ENCODE measurements at places on chromosomes 13 and 19. TPM values are rescaled to one million over a fixed set of nuclear protein-coding genes. Genes with fewer than 3 reads are reported as not detected.

- no peak for DNase-seq
Observed at GRCh38 chr13:99065235-99066015, 87.6 kb upstream of the DOCK9 start.

DNA sequence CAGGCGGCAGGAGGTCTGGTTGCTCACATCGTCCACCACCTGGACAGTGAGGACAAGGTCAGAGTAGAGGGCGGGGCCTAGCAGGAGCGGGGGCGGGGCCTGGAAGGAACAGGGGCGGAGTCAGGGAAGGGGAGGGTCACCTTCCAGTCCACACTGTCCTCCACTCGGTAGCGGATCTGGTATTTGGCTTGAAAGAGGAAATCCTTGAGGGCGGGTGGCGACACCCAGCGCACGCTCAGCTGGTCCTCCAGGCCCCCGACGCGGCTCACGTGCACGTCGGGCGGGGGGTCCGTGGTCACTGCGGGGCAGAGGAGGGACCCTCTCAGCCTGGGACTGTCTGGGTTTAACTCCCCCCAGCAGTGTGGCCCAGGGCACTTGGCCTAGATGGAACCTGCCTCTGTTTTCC lies 8.2 kb downstream of the REX1BD start:
- DNase-seq: peak; percentile 77

GRCh38 chr19:8231073-8231604 lies 22.0 kb downstream of the CERS4 start:
- DNase-seq: no peak

- DNase-seq: no peak
Observed at GRCh38 chr13:27347211-27347772, 76.7 kb downstream of the RASL11A start.

DNA sequence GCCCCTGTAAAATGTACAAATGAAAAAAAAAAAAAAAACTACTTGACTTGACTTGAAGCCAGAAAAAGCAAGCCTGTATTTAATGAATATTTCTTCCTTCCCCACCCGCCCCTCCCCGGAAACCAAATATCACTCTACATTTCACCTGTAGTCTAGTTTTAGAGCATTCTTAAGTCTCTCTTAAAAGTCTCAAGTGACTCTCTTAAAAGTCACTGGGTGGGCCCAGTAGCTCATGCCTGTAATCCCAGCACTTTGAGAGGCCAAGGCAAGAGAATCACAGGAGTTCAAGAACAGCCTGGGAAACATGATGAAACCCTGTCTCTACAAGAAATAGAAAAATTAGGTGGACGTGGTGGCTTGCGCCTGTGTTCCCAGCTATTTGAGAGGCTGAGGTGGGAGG lies 72.0 kb downstream of the TSC22D1 start:
- DNase-seq: no peak

DNA sequence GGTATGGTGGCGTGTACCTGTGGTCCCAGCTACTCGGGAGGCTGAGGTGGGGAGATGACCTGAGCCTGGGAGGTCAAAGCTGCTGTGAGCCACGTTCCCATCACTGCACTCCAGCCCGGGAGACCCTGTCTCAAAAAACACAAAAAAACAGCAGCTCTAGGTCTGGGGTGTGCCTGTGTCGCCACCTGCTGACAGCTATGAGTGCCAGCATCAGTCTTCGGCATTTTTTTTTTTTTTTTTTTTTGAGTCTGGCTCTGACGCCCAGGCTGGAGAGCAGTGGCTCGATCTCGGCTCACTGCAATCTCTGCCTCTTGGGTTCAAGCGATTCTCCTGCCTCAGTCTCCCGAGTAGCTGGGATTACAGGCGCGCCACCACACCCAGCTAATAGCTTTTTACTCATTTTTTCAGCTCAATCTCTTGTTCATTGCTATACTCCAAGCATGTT lies 10.1 kb downstream of the AP2S1 start:
- peak; percentile 70 for DNase-seq

DNA sequence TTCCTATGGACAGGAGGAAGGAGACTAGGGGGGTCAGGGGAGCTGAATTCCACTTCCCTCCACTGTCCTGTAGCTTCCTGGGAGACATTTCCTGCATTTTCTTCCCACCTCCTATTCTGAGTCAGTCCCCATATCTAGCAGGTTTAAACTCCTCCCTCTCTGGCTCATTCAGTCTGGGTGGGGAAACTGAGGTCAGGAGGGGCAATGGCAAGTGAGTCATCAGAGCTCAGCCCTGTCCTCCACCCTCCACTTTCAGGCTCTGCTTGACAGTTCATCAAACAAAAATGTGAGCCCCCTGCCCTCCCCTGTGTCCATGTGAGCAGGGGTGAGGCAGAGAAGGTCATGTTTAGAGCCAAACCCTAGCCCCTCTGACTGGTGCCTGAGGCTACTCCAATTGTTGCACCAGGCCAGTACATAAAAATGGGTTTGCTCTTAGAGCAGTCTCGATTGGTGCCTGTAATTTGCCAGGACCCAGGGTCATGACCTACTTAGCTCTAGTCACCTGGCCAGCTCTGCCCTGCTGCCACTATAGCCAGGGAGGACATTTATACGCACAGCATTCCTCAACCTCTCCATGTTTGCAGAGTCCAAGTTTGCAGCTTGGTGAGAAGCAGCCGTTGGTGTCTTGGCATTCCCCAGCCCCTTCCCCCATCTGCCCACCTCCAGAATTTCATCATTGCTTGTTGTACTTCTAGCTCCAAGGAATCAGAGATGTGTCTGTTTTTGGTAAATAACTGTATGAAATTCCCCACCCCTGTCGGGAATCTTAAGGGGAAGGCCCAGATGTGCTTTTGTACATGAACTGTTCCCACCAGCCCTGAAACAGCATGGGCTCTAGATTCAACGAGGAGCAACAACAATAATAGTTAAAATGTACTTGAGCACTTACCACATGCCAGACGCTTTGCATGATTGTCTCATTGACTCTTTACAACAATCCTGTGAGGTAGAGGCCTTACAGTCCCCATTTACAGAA lies 20.7 kb downstream of the SAMD4B start:
- peak; percentile 34 for DNase-seq

- peak; percentile 99 for DNase-seq
Observed at GRCh38 chr19:7069042-7069903, at the start of gene ZNF557. Gene ZNF557 (plus strand): TSS chr19:7069703. CDS start chr19:7075075, 5,372 bp downstream.

- no peak for DNase-seq
Observed at GRCh38 chr19:31315652-31316051, 33.6 kb downstream of the TSHZ3 start.

DNA sequence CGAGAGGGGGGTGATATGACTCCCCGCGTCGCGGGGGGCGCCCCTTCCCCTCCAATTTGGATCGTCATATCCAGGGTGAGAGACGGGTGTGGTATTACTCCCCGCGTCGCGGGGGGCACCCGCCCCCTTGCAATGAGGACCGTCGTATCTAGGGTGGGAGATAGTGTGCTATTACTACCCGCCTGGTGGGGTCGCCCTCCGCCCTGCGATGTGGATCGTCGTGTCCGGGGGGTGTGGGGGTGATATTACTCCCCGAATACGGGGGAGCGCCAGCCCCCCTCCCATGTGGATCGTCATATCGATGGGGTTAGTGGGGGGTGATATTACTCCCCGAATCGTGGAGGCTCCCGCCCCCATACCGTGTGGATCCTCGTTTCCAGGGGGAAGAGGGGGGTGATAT lies 29.2 kb upstream of the RGCC start:
- no peak for DNase-seq

DNA sequence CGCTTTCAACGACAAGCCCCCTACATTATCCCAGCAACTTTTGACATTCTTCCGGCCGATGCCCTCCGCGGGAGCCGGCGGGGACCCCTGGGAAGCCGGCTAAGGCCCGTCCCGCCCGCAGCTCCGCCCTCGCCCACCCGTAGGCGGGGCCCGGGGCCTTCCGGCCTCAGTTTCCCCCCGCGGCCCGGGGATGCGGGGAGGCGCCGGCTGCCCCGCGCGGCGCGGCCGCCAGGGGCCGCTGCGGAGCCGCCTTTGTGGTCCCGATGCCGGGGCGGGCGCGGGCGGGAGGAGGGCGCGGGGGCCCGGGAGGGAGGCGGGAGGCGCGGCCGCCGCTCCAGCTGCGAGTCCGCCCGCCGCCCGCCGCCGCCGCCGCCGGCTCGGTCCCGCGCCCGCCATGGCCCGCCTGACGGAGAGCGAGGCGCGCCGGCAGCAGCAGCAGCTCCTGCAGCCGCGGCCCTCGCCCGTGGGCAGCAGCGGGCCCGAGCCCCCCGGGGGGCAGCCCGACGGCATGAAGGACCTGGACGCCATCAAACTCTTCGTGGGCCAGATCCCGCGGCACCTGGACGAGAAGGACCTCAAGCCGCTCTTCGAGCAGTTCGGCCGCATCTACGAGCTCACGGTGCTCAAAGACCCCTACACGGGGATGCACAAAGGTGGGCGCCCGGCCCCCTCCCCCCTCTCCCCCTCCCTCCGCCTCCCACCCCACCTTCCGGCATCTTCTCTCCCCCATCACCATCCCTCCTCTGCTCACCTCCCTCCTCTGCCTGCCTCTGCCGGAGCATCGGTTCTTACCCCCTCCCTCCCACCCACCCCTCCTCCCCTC lies at the start of gene CELF5:
Gene CELF5 (plus strand): TSS at position 316 of the 823 bp plus-strand sequence. CDS start 79 bp downstream, at position 395.
- DNase-seq: peak; percentile 73

DNA sequence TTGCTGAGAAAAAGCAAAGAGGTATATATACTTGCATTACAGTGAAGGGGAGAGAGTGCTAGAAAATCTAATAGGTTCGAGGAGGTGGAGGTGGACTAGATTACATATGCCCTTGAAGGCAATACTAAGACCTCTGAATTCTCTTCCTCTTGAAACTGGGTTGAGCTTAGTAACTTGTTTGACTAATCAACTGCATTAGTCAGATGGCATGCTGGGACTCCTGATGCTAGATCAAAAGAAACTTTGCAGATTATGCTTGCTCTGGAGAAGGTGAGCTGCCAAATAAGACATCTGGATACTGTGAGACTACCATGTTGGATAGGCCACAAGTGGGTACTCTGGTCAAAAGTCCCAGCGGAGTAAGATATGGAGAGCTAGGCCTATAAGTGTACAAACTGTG lies 331.3 kb downstream of the KLF5 start:
- DNase-seq: no peak

DNA sequence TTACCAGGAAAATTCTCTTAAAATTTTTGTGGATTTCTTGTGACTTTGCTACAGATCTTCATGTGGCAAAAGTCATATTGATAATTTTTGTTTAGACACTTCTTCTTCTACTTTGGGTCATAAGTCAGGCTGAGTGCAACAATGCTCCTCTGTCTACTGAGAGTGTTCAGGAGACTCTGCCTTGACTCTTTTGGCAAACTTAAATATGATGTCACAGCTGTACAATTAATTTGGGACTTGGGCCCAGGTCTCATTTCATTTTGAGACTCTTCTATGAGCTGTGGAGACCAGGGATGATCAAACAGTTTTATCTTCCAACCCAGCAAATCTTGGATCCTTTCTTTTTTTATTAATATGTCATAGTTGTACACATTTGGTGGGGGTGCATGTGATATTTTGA lies 19.7 kb upstream of the IPO5 start:
- no peak for DNase-seq

DNA sequence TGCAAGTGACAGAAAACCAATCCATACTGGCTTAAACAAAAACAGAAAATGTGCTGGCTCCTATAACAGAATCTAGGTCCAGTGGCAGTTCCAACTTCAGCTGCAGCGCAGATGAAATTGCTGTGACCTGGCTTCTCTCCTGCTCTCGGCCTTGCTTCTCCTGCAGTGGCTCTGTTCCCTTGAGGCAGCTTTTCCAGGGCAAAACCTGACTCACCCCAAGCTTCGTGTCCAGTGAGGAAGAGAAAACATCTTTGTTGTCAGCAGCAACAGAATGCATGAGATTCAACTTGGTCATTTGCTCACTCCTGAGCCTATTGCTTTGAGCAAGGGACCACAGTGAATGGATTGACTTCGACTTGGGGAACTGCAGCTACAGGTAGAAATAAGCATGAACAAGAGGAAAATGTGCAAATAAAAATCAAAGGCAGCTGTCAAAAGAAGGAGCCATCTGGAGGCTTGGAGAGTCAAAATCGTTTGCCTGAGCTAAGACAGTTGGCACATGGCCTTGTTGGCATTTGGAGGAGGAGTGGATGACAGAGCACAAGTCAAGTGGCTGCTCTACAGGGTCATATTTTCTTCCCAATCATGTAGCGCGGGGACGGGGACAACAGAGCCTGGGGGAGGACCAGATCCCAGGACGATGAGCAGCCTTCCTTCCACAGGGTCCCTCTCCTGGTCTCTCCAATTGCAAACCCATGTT lies 523.4 kb downstream of the FGF9 start:
- no peak for DNase-seq

The SOX21 gene
- 0.26 TPM for total RNA-seq

The ZNF805 gene
- total RNA-seq: 14.6 TPM
